ENCODE measurements at places on chromosomes 2 and 18.

DNA sequence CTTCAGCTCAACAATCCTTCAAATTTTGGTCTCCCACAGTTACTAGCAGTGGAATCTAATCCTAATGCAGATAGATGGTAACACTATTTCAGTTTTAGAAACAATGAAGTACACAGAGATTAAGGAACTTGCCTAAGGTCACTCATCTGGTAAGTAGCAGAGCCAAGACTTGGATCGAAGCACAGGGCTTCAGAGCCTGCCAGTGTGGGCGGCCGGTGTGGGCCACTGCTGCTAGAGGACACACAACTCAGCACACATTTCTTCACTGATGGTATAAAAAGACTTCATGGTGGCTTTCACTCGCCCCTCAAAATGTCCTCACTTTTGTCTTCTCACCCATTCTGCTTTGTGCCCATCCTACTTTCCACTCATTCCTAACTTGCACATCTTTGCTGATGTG is 11.1 kb downstream of the C2orf74 start:
- no peak for DNase-seq

DNA sequence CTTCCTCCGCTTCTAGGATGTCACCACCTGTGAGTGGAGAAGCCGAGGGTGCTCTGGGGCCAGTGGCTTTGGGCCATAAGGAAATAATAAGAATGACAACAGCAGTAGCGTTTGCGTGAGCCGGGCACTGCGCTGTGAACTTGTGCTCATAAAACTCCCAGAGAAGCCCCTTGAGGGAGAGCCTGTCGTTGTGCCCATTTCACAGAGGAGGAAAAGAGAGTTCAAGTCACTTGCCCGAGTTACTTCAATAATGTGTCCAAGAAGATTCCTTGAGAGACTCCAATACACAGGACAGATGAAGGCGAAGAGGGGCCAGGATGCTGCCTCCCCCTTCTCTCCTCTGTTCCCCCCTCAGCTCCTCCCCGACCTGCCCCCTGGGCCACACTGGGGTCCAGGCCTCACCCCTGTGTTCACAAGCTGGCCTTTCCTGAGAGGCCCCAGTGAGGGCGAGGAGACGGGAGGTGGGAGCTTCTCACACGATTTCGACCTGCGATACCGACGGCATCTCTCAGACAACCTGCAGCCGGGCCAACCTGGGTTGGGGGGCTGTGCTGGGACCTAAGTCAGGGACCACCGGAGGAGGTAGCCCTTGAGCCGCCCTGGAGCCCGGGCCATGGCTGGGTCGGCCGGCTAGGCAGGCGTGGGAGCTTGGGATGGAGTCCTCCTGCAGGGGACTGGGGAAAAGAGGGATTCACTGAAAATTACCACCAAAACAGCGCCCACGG is 53.5 kb upstream of the UBE2F start:
- DNase-seq, result no peak

- DNase-seq, result no peak
These were observed 84.7 kb upstream of the TMEM200C start for GRCh38 chr18:5979971-5980457.

GRCh38 chr2:143347271-143347695 is 218.1 kb downstream of the ARHGAP15 start:
- DNase-seq, result no peak

- DNase-seq, result no peak
These were observed 46.3 kb downstream of the ITSN2 start for GRCh38 chr2:24313744-24314632.

- no peak for DNase-seq
These were observed 247.7 kb upstream of the RBMS1 start for GRCh38 chr2:160741271-160741670.

GRCh38 chr2:176637486-176638166 is 368.4 kb downstream of the MTX2 start:
- peak; percentile 3 for DNase-seq

DNA sequence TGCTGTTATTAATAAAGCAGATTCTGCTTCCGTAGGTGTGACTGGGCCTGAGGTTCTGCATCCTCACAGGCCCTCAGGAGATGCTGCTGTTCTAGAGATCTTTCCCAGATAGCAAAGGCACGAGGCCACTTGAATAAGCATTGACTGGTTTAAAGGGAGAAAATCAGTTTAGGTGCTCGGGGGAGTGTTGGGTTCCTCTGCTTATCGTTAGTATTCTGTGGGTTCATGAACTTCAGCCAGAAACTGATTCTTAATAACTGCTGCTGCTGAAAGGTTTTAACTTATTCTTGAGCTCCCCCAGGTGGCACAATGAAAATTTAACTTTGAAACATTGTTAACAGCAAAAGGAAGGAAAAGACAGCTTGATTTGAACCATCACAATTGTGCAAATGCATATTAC is 56.9 kb downstream of the ITGA6 start:
- DNase-seq, result peak; percentile 35

GRCh38 chr18:42514512-42514911 is 559.5 kb downstream of the PIK3C3 start:
- no peak for DNase-seq

GRCh38 chr2:235055891-235056516 is 104.2 kb downstream of the SH3BP4 start:
- no peak for DNase-seq

DNA sequence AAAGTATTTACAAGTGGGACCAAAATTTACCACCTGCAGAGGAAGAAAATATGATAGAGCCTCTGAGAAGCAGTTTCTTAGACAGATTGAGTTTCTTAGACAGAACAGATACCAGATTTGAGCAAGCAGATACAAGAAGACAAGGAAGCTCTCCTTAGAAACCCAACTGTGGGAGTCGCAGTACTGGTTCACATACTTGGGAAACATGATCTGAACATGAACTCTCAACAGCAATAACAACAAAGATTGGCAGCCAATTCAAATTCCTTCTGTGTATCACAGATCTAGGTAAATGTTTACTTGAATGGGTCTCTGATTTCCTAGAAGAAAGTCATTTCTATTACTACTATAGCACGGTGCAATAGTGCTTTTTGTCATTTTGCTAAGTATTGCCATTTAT is 82.1 kb downstream of the OLA1 start:
- no peak for DNase-seq

DNA sequence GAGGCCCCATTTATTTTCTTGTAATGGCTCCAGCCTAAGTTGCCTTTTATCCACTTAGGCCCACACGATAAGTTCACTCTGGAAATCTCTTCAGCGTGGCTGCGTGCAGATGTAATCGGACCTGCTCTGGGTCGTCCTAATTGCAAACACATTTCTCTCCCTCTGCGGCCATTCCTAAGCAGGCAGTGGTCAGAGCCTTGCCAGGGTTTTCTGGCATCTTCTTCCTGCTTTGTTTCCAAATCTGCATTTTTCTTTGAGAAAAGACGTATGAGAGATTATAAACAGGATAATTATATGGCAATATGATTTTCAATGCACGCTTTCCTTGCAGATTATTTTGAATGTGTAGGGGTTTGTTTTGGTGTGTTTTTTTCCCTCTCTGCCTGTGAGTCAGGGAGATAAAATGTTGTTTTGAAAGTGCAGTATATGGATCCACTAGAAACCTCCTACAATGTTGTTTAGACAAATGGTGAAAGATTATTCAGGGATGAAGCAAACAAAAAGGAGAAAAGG is 239.4 kb upstream of the TANK start:
- DNase-seq, result no peak

- no peak for DNase-seq
These were observed 62.1 kb upstream of the HDAC4 start for GRCh38 chr2:239462671-239463506.

DNA sequence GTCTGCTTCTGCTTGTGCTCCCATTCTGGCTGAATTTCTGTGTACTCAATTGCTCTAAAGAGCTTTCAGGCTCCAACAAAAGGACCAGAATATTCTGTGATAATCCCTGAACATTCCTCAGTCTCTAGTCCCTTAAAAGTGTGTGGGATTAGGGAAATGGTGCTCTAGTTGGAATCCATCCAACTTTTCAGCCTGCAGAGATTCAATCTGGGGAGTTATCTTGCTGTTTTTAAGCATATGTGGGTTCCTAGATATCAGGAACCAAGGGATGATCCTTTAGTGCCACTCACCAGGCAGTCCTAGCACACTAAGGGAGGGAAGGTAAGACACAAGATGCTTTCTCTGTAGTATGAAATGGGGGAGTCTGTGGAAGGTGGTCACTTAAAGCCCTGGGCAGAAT is 140.3 kb upstream of the SLC1A4 start:
- DNase-seq, result no peak

GRCh38 chr2:181992776-181993175 is 7.1 kb downstream of the PPP1R1C start:
- DNase-seq, result no peak

GRCh38 chr2:209322041-209322440 is 101.8 kb upstream of the MAP2 start:
- DNase-seq, result no peak

GRCh38 chr2:18663861-18664260 is 74.5 kb upstream of the NT5C1B start:
- DNase-seq, result no peak

DNA sequence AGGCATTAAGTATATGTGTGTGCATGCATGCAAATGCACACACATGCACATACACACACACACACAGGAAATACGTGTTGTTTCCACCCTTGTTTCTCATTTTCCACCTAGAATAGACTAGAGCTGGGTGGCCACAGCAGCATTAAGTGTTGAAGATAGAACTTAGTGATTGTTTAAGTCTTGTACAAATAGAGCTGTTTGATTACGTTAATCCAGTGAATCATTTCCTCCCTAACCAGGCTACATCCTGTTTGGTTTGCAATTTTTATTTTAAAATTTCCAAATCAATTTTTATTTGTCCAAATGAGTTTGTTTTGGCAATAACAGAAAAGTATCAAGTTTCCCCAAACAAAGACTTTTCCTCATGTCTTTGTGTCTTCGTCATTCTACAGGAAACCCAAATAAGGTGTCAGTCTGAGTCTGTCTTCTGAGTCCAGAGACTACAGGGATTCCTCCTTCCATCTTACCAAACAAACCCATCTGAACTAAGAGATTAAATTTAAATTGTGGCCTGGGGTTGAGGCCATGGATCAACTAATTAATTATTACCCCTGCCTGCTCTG is 74.6 kb upstream of the GALNT5 start:
- DNase-seq, result no peak

DNA sequence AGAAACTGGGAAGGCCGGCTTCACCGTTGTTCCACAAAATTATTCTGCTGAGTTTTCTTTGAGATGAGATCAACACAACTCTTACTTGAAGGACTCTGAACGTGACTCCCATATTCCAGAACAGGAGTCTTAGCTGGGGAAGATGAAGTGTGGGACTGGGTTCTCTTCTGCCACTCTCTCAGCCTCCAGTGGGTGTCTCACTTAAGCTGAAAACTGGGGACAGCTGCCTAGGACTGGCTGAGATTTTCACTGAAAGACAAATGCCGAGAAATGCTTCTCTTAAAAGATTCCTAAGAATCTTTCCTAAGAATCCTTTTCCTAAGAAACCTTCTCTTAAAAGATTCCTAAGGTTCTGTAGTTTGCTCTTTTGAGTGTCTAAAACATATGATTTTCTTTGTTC is 156.6 kb upstream of the LHCGR start:
- no peak for DNase-seq

DNA sequence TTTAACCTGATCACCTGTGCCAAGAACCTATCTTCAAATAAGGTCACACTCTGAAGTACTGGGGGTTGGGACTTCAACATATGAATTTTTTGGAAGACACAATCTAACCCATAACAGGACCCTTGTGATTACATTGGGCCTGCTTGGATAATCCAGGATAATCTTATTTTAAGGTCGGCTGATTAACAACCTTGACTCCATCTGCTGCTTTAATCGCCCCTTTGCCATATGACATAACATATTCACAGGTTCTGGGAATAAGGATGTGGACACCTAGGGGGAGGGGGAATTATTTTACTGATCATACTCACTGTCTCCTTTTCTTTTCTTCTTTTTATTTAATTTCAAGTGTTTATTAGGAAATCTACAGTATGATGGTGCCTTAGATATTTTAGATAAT is 34.8 kb downstream of the CDH20 start:
- no peak for DNase-seq

- DNase-seq, result no peak
These were observed 22.3 kb downstream of the PXDN start for GRCh38 chr2:1721706-1722646.

DNA sequence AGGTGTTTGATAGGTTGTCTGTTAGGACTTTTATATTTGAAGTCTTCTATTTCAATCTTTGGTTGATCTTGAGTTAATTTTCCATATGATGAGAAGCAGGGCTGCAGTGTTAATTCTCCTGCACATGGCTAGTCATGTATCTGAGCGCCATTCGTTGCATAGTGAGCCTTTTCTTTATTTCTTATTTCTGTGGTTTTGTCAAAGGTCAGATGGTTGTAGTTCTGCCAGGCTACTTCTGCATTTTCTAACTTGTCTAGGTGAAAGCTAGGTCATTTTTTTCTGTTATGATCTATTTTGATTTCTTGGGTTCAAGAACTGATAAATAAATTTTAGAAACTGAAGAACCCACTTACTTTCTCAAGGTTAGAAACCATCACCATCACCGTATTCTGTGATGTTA is 56.7 kb downstream of the CCDC74A start:
- DNase-seq, result no peak

DNA sequence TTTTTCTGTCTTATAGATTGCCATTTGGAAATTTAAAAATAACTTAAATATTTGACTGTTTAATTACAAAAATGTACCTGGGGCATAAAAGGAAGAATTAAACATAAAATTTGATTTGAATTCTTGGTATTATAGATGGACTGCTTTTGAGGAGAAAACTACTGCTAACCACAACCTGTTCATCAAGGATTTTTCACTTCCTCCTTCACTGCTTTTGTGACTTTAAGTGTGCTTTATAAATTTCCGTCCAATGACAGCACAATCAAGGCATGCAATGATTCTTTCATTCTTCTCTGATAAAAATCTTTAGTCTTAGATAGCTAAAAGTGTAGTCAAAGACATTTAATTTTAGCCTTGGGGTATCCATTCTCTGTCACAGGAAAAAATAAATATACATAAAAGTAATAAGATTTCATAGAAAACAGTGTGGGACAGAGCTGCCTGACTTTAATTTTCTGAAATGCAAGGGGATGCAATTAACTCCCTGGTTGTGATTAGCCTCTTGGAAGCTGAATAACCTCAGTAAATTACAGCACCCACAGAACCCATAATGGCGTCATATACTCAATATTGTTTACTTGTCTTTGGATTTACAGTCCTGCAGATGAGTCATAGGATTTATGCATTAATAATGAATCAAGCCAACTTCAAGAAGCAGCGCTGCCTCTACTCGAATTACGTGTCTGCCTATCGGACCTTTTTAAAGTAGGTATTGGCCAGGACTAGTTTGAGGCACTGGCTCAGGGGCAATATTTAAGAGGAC is 587.9 kb downstream of the NRXN1 start:
- no peak for DNase-seq

GRCh38 chr2:9287400-9288045 is 80.9 kb downstream of the ASAP2 start:
- no peak for DNase-seq

GRCh38 chr2:25497918-25498407 is 156.2 kb upstream of the DNMT3A start:
- DNase-seq, result no peak

- DNase-seq, result peak; percentile 53
These were observed 6.0 kb downstream of the GAREM2 start for GRCh38 chr2:26178746-26179436.

Measured in CD4-positive, alpha-beta T cell treated with Interleukin-6 for 4 hours (primary cell).